Large intestine (tissue), 12 donors: ENCODE measurements at places on chromosomes 6 and 20. TPM values are rescaled to one million over a fixed set of nuclear protein-coding genes. Genes with fewer than 3 reads are reported as not detected.

SLC12A5 gene
- 3.5 TPM for polyA plus RNA-seq

BTN1A1 gene
- polyA plus RNA-seq: 0.22 TPM

DNA sequence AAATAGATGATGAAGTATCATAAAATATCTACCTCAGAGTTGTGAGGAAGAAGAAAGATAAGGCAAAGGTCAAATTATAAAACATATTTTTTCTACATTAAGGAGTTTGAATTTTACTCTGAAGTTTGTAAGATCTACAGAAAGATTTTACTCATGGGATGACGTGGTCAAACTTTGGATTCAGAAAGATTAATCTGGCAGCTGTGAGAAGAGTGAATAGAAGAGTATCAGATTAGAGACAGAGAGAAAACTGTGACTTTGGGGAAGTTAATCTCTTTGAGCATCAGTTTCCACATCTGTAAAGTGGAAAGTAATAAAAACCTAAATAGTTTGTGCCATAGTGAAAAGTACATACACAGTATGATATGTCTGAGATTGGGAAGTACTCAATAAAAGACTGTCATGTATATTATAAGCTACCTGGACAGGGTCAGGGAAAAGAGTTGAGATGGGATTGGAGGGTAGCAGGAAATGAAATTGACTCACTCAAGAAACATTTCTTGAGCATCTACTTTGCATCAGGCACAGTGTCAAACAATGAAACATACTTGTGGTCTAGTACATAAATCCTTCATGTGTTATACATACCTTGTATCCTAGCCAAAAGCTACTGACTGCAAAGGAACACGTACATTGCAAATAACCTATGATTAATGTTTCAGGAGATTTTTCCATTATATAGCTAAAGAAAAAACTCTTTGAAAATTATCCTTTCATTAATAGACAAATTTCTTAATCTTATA is 222.1 kb downstream of the TMEM200A start:
- DNase-seq: no peak

GRCh38 chr20:63765902-63766301 is 26.3 kb downstream of the SLC2A4RG start:
- DNase-seq: no peak

- DNase-seq: no peak
These were observed 62.4 kb downstream of the PREX1 start for GRCh38 chr20:48765359-48765758.

DNA sequence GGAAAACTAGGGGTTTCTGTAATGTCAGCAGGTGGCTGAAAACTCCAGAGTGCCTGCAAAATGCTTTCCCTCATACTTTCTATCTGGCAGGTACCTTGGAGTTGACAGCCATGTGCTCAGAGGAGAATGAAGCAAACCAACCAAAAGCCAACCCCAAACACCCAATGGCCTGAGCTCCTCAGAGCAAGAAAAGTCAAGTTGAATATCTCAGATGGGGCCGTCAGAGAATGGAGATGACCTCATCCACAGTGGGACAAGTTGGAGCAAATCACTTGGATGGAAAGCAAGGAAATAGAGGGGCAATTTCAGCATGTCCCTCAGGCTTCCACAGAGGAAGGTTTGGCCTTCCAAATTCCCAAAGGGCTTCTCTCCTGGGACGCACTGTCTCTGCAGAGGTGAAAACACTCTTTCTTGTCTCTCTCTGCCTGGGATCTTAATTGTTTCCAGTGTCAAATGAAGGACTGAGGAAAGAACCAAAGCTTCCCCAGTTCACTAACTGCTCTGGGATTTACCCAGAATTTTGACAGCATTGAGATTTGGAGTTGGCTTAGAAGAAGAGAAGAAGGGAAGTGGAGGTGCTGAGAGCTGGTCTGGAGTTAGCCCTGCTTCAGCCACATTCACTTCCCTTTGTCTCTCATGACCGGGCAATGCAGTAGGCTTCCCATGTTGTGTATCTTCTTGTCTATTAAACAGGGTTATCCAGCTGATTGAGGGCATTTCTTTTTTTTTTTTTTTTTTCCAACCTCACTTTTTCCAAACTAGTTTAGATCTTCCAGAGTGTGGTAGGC is 42.2 kb downstream of the PRND start:
- DNase-seq: no peak
